ENCODE measurements at places on chromosomes 3 and 15. TPM values are rescaled to one million over a fixed set of nuclear protein-coding genes. Genes with fewer than 3 reads are reported as not detected.

The SRGAP3 gene
- total RNA-seq, result 0.69 TPM

The ULK3 gene
- 15.9 TPM for total RNA-seq

DNA sequence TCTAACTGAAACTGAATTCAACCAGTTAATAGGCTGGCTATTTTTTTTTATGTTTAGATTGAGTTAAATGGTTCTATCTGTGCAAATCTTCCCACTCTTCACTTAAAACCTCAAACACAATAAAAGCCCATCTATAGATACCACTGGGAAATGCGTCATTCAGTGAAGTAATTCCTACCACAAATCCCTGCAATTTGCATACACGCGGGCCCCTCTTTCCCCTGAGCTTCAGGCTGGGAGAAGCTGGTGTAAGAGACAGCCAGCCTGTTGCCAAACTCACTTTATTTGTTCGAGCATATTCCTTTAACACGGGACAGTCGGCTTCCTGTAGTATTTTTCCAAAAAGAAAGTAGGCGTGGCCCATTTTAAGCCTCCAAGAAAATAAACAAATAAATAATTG, 26.0 kb upstream of the MCTP2 start:
- H3K4me3 ChIP-seq, result peak overlapping the region; percentile 49
- H3K27me3 ChIP-seq, result no peaks in the 10 kb centered on the region
- peaks cover 16% of the 10 kb centered on the region for H3K4me1 ChIP-seq
- DNase-seq, result peak; percentile 50
- H3K27ac ChIP-seq, result peak overlapping the region; percentile 71

DNA sequence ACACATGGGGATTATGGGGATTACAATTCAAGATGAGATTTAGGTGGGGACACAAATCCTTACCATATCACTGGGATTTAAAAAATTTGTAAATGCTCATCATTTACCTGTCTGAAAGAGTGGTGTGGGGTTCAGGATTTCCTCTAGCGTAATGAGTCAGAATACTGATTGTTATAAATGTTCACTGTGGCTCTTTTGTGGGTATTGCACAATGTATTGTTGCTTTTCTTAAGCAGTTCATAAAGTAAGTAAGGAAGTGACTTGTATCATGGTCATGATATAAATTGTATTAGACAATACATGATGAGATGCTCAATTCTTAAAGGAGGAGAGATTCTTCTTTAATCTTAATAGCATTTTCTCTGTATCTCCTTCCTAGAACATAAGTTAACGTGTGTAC, 262.1 kb downstream of the CNTN4 start:
- no peaks in the 10 kb centered on the region for H3K4me1 ChIP-seq
- no peak for DNase-seq
- no peaks in the 10 kb centered on the region for H3K27me3 ChIP-seq
- no peak overlapping the region for H3K4me3 ChIP-seq
- no peak overlapping the region for H3K27ac ChIP-seq

DNA sequence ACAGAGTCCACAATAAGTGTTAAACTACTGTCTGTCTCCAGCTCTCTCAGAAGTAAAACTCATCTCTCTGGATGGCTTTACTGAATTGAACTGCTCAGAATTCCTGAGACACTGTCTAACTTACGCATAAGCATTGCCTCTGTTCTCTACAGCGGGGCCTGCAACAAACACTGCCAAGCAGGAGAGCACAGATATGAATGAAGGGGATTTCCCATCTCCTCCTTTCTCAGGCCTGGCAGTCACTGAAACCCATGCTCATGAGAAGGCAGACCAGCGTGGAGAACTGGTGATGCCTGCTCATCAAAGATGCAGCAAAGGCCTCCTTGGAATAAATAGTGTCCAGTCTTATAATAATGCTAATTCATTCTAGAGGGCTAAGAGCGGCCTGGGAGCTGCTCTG, 10.3 kb downstream of the RASGRP1 start:
- DNase-seq, result no peak
- H3K4me3 ChIP-seq, result no peak overlapping the region
- H3K4me1 ChIP-seq, result peaks cover 46% of the 10 kb centered on the region
- H3K27ac ChIP-seq, result no peak overlapping the region

- peak; percentile 40 for DNase-seq
- peaks cover 31% of the 10 kb centered on the region for H3K4me1 ChIP-seq
- peak overlapping the region; percentile 75 for H3K27ac ChIP-seq
- peak overlapping the region; percentile 99 for H3K4me3 ChIP-seq
- H3K36me3 ChIP-seq, result no peaks in the 10 kb centered on the region
Measured at GRCh38 chr3:20041197-20041780, 1.0 kb downstream of the KAT2B start.

The PRTG gene
- 1.5 TPM for total RNA-seq

The ROPN1B gene
- total RNA-seq, result not detected

The LRTM1 gene
- not detected for total RNA-seq

GRCh38 chr15:77886805-77887448, 190.6 kb downstream of the TBC1D2B start:
- no peaks in the 10 kb centered on the region for H3K36me3 ChIP-seq
- DNase-seq, result no peak
- H3K4me1 ChIP-seq, result peaks cover 18% of the 10 kb centered on the region

The TMCO5A gene
- total RNA-seq, result not detected

DNA sequence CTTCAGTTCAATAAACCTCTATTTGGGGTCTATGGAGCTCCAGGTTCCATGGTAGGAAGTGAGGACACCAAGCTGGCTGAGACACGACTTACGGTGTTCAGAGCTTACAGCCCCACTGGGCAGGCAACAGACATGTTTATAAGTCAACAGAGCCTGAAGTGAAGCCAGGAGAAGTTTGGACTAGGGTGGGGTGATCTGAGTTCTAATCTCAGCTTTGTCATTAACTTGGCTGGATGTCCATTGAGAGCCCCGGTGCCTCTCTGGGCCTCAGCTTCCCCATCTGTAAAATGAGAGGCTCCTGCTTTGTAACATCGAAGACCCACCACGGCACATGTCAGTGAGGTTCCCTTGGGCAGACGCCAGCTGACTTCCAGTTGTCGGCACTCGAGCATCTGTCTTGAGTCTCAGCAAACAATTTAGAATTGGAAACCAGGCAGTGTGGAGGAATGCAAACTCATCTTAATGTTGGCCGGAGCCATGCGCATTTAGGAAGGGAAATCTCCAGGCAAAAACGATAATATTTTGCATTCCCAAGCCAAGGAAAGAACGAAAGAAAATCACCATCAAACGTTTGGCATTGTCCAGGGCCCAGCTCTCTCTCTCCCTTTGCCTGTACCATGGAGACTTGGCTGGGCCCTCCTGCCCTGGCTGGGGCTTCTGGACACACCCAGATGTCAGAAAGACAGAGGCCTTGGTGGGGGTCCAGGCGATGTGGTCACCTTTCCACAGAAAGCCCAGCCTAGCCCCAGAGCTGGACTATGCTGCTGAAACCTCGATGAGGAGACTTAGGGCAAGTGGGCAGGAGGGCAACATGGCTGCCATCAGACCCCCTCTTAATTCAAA, 18.4 kb downstream of the ITGA11 start:
- no peak for DNase-seq
- H3K36me3 ChIP-seq, result no peaks in the 10 kb centered on the region
- no peak overlapping the region for H3K4me3 ChIP-seq

GRCh38 chr3:159763011-159763601, 225.5 kb upstream of the IL12A start:
- H3K4me3 ChIP-seq, result peak overlapping the region; percentile 90
- H3K4me1 ChIP-seq, result peaks cover 46% of the 10 kb centered on the region
- peaks cover 8% of the 10 kb centered on the region for H3K27me3 ChIP-seq
- H3K36me3 ChIP-seq, result peaks cover 28% of the 10 kb centered on the region
- H3K27ac ChIP-seq, result peak overlapping the region; percentile 96

The CD86 gene
- total RNA-seq, result not detected

The DNASE1L3 gene
- total RNA-seq, result not detected

- peak overlapping the region; percentile 86 for H3K27ac ChIP-seq
- DNase-seq, result no peak
- peaks cover 71% of the 10 kb centered on the region for H3K4me1 ChIP-seq
- H3K36me3 ChIP-seq, result no peaks in the 10 kb centered on the region
- peak overlapping the region; percentile 95 for H3K4me3 ChIP-seq
Measured at GRCh38 chr3:71582036-71582611, 1.4 kb downstream of the FOXP1 start.

DNA sequence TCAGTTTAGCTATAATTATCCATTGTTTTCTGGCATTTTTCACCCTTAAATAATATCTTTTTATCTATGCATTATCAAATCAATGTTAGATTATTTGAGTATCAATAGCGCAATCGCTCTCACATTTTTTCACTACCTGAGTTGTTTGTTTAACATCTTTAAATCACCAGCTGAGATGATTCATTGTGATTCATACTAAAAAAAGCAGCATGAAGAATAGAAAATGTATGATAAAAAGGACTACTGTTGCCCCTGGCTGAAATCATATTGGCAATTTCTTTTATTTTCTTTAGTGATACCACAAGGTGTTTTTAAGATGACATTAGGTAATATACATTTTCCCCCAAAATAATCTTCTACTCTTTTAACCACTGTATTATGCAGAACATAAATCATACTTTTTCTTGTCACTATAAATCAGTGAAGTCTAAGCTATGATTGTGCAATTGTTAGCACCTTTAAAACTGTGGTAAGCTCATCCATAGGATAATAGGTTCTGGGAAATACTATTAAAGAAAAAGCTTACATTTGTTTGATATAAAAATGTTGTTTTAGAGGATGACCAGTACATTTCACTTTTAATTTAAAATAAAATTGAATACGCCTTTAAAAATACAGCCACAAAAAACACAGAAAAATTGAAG, 889.1 kb downstream of the NAALADL2 start:
- H3K4me3 ChIP-seq, result no peak overlapping the region
- no peak overlapping the region for H3K27ac ChIP-seq
- H3K36me3 ChIP-seq, result no peaks in the 10 kb centered on the region

The ITIH4 gene
- total RNA-seq, result 0.77 TPM

- H3K27me3 ChIP-seq, result no peaks in the 10 kb centered on the region
- H3K27ac ChIP-seq, result peak overlapping the region; percentile 71
- H3K4me3 ChIP-seq, result peak overlapping the region; percentile 62
- DNase-seq, result peak; percentile 80
- peaks cover 55% of the 10 kb centered on the region for H3K4me1 ChIP-seq
- no peaks in the 10 kb centered on the region for H3K36me3 ChIP-seq
Measured at GRCh38 chr3:111846717-111847116, 12.3 kb upstream of the PHLDB2 start.

The CCRL2 gene
- not detected for total RNA-seq

The PLD1 gene
- 5.1 TPM for total RNA-seq

DNA sequence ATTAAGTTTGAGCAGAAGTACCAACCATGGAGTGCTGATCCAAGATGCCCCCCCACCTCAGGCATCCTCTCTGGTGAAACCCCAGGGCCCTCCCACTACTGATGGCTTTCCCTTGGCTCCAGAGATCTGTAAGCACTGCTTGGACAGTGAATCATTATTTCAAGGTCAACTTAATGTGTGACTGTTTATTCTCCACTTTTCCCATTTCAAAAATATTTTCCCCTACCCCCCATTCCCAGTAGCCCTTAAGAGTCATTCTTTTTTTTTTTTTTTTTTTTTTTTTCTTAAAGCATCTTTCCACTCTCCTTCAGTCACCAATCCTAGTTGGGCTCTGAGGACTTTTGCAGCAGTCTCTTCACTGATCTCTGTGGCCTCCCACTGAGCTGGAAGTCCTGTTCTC, 82.6 kb downstream of the PCCB start:
- H3K36me3 ChIP-seq, result peaks cover 42% of the 10 kb centered on the region
- peak overlapping the region; percentile 76 for H3K27ac ChIP-seq

DNA sequence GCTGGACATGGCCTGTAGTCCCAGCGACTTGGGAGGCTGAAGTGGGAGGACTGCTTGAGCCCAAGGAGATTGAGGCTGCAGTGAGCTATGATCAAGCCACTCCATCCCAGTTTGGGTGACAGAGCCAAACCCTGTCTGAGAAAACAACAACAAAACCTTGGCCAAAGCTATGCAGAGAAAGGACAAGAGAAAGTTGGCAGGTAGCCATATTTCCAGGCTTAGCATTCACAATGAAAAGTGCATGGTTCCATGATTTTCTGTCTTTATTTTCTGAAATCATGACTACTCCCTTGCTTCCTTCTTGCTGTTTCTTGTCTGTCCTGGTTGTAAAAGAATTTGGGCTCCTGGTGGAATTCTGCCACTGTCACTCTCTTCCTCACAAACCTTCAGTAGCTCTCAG, 284.6 kb upstream of the C2CD4B start:
- peaks cover 2% of the 10 kb centered on the region for H3K27me3 ChIP-seq
- peaks cover 4% of the 10 kb centered on the region for H3K36me3 ChIP-seq
- no peak overlapping the region for H3K27ac ChIP-seq
- H3K4me3 ChIP-seq, result no peak overlapping the region
- peaks cover 59% of the 10 kb centered on the region for H3K4me1 ChIP-seq

The KBTBD12 gene
- total RNA-seq, result not detected

The ISG20 gene
- total RNA-seq, result 2.1 TPM

DNA sequence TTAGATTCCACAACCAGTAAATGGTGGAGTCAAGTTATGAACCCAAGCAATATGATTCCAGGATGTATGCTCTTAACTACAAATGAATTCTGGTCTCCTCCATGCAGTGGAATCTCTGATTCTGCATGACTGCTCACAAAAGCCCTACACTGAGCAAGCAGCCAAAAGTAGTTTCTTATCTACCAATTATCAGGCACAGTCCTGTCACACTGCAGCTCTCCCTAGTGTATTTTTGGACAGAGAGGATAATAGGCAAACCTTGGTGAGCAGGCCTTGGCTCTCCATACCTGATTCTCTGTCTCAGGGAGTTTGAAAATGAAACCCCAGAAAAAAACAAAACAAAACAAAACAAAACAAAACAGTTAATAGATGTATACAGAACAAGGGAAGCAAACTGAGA, 3.5 kb upstream of the SSR3 start:
- H3K27me3 ChIP-seq, result no peaks in the 10 kb centered on the region
- DNase-seq, result no peak
- no peak overlapping the region for H3K4me3 ChIP-seq
- H3K36me3 ChIP-seq, result peaks cover 11% of the 10 kb centered on the region
- H3K4me1 ChIP-seq, result peaks cover 22% of the 10 kb centered on the region
- no peak overlapping the region for H3K27ac ChIP-seq

DNA sequence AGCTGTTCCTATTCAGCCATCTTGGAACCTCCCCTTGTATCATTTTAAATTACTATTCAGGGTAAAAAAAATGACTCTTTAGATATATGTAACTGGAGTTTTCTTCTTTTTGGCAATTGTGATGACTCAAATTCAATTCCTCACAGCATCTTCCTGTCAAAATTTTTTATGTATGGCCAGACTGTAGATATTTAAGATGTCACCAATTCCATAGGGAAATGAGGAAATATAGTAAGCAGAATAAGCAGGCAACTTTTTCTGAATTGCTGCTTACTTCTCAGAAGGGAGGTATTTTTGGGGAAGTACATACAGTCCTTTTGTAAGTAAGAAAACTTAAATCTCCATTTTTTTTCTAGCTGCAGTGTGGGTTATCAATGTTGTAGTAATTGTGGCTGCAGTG, 28.8 kb downstream of the EAF2 start:
- H3K27me3 ChIP-seq, result no peaks in the 10 kb centered on the region
- no peak for DNase-seq
- no peaks in the 10 kb centered on the region for H3K36me3 ChIP-seq
- no peak overlapping the region for H3K27ac ChIP-seq

DNA sequence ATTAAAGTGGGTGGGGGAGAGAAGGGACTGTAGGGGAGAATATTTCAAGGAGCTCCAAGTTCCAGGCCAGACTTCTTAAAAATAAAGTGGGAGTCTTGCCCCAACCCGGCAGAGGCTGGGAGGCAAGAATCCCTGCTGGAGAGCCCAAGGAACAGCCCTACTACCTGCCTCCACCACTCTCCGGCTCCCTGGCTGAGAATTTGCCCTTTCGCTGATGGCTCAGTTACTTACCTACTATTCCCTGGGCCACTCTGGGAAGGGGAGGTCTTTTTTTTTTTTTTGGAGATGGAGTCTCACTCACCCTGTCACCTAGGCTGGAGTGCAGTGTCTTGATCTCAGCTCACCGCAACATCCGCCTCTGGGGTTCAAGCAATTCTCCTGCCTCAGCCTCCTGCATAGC, 15.5 kb downstream of the MYL3 start:
- no peak for DNase-seq
- H3K4me1 ChIP-seq, result peaks cover 18% of the 10 kb centered on the region
- no peak overlapping the region for H3K27ac ChIP-seq
- H3K4me3 ChIP-seq, result no peak overlapping the region

All from HFFc6 (cell line).